ENCODE measurements at places on chromosomes 7 and 10. TPM values are rescaled to one million over a fixed set of nuclear protein-coding genes. Genes with fewer than 3 reads are reported as not detected.

CACNA2D1 gene
- total RNA-seq, result not detected

SLC29A4 gene
- 31.7 TPM for total RNA-seq

FRG2B gene
- total RNA-seq, result not detected

DNA sequence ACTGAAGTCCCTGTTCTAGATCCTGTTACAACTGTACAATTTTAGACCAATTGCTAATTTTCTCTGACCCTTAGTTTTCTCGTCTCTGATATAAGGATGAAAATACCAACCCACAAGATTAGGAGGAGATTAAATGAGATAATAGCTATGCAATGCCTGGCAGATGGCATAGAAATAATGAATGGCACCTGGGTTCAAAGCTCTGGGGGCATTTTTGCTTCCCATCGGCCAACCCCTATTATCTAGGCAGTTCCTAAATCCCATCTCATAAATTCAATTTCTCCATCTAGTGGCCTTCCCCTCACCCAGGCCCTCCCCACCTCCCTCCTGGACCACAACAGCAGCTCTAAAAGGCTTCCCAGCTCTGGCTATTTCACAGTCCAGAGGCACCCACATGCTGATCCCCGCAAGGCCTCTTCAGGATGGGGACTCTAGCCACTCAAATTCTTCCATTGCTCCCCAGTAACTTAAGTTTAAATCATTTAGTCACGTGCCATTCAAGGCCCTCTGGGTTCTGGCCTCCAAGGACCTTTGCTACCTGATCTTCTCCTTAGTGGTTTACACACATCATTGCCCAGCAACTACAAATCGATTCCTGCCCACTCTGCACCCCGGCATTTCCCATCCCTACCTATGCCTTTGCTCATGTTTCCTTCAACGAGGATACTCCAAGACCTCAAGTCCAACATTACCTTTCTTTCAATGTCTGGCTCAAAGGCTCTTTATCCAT is 202.4 kb upstream of the KLF14 start:
- DNase-seq, result no peak
- no peak overlapping the region for H3K27ac ChIP-seq
- peaks cover 52% of the 10 kb centered on the region for H3K4me1 ChIP-seq
- no peak overlapping the region for H3K4me3 ChIP-seq
- 0 out of 3 replicates have a peak, but pooled peaks cover 4% of the 10 kb centered on the region for H3K36me3 ChIP-seq
- no peaks in the 10 kb centered on the region for H3K27me3 ChIP-seq

DNA sequence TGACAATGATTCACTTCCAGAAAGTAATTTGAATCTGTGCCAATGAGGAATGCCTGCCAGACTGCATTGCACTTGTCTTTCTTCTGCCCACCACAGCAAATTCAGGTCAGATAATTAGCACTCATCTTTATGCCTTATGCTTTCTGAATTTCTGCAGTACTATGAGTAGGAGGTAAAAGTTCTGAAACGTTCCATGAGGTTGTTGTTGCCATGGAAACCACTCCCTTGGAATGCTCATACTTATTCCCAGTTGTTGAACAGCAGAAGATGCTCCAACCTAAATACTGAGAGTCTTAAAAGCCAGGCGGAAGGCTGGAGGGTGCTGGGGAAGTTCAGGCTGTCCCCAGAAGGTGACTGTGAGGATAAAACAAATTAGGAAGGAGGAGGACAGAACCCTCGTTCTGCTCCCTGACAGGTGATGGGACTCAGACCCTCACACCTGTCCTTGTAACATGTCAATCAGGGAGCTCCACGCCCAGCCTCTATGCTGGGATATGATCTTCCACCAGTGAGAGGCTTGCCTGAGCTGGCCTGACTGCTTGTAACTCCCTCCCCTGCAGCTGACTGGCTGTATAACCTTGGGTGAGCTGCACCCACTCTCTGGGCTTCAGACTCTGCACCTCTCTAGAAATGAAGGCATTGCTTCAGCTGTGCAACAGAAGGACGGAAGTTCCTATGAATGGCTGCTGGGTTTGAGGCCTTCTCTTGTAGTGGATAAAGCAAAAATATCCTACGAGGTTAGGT is 554.3 kb upstream of the MGMT start:
- no peaks in the 10 kb centered on the region for H3K4me1 ChIP-seq
- H3K36me3 ChIP-seq, result no peaks in the 10 kb centered on the region
- H3K4me3 ChIP-seq, result no peak overlapping the region
- no peak for DNase-seq
- no peak overlapping the region for H3K27ac ChIP-seq

POLR2J3 gene
- 28.0 TPM for total RNA-seq

DNA sequence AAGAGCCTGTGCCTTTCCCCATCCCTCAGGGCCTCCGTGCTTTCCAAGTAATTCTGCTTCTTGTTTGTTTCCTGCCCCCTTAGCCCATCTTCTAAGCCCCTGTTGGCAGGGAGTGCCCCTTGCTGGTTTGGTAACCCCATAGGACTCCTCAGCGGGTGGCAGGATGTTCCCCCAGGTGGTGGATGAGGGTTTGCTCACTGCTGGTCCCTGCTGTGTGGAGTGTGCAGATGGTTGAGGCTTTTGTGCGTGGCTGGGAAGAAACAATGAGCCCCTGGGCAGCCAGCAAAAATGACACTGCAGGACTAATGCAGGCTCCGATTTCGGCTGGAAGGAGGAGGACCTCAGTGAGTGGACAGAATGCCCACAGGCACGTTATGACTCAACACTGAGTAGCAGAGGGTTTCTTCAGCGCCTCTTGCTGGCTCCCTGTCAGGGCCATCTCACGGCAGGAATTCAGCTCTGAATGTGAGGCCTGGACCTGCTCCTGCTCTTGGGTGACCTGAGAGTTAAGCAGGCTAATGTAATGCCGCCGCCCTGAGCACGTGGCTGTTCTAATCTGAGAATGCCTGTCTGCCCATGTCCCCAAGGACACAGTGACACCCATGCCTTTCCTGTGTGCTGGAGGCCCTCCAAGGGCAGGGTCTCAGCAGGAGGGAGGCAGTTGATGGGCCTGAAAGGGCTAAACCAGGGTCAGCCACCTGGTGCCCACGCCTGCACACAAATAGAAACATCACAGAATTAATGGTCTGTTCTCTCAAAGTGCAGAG is 16.6 kb downstream of the BAG3 start:
- peak overlapping the region; percentile 41 for H3K27ac ChIP-seq
- DNase-seq, result peak; percentile 68
- H3K36me3 ChIP-seq, result peaks cover 48% of the 10 kb centered on the region
- no peaks in the 10 kb centered on the region for H3K27me3 ChIP-seq
- H3K4me1 ChIP-seq, result peaks cover 58% of the 10 kb centered on the region
